ENCODE measurements at places on chromosomes 11 and 22.
A peak's percentile ranks its signal among the peaks of the same experiment; 100 is the strongest.

GRCh38 chr22:47092896-47093311 lies 330.5 kb downstream of the TBC1D22A start:
- no peak for DNase-seq

DNA sequence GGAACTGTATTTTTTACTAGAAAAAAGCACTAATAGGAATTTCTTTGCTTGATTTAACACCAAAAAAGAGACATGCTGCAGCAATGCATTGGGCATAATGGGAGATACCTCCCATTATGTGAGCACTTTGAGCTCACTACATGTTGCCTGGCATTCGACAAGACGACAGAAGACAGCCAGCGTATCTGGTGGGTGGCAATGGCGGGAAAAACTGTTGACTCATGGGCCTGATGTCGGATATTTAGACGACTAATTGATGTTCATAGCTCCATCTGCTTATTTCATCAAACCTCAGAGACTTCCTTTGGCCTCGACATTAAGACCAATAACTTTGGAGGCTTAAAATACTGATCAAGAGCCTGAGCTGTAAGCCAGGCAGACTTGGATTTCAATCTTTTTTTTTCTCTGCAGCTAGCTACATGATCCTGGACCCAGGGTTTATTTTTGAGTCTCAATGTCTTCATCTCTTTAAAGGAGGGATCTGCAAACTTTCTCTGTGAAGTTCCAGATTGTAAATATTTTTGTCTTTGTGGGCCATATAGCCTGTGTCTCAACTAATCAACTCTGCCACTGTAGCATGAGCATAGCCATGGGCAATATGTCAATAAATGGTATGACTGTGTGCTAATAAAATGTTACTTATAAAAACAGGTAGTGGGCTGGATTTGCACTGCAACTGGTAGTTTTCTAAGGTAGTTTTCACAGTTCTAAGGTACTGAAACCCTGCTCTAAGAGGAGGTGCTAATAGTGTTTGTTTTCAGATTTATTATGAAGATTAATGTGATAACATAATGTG lies 375.1 kb downstream of the METTL15 start:
- no peak for DNase-seq

DNA sequence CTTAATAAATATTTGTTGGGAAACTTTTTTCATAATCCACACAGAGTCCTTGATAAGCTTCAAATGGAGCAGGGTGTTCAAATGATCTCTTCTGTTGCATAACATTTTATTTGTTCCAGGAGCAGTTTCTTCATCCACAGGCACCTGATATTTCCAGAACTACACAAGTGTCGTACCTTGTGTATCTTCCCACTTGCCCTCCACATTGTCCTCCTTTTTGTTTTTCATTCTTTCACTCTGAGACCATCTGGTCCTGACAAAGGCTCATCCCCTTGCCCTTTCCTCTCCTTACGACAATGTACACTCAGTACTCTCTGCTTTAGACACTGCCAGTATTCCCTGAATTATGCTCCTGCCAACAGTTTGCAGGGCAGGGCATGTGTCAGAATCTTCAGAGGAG lies 5.2 kb upstream of the AMOTL1 start:
- DNase-seq: no peak

GRCh38 chr22:42303396-42304323 lies 33.2 kb upstream of the TCF20 start:
- DNase-seq: no peak

DNA sequence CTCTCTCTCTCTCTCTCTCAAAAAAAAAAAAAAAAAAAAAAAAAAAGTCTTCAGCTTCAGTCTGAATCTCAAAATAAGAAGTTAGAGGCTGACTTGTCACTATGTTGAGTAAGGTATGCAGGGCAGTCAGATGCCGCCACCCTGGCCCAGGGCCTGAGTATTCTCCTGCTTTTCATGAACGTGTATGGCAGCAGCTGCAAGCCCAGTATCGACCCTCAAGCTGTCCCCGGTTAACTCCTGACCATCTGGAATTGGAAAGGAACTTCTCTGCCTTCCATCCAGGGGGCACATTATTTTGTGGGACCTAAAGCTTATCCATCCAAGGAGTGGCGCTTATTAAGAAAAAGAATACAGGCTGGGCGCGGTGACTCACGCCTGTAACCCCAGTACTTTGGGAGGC lies 11.4 kb downstream of the MRGPRD start:
- DNase-seq: no peak

GRCh38 chr11:2681408-2682145 lies 18.2 kb downstream of the KCNQ1OT1 start:
- no peak for DNase-seq

DNA sequence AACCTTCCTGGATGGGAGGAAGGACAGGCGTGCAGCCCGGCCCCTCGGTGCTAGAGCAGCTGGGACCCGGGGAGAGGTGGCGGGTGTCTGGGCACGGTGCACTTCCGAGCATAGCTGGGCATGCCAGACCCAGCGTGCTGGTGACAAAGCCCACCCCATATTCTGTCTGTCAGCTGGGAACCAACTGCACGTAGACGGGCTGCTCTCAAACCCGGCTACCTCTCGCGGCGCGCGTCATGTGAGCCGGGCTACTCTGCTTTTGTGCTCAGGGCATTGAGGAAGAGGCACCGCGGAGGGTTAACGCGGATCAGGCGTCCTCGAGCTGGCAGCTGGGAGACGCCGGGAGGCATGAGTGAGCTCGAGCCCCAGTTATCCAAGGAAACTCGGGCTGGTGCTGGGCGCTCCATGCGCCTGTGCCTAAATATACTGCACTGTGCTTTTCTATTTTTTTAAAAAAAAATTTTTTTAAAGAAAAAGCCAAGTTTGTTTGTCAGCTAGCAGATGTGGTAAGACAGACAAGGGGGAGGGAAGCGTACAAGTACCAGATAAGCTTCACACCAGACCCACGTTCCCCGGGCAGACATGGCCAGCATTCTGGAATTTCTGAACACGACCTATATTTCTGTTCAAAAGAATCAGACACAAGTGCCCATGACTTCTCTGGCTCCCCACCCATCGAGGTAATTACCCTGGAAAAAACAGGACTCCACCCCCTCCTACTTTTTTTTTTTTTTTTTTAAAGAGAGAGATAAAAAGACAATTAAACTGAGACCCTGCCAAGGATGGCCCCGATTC lies 425.6 kb downstream of the SHANK2 start:
- DNase-seq: no peak

DNA sequence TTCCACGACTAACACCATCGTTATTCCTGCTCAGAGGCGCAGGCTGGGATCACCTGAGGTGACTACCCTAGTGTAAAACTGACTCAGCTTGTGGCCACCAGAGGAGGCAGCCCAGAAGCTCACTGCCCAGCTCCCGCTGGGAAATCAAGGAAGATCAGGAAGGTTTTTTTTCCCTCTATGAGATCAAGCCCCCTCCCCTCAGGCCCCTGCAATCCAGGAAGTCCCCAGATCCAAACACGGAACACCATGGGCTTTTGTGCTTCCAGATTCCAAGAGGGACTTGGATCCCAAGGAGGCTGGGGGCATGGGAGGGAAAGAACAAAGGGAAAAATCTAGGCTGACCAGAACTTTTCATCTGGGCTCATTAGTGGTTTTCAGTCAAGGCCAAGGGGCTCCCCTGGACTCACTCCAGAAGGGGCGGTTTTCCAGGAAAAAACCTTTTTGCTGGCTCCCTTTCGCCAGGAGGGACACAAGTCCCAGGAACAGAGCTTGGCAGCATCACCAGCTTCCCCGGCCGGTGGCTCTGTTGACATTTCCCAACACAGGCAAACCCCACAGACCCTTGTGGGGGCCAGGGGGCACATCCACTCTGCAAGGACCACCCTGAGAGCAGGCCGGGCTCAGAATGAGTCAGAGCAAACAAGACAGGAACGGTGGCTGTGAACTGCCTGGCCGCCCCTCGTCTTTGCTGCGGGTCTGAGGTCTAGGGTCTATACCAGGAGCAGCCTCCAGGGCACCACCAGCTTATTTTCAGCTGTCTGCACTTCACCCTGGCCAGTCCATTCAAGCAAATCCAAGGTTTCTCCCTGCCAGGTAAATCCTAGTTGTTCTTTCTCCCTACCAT lies 36.8 kb downstream of the MYH9 start:
- no peak for DNase-seq

DNA sequence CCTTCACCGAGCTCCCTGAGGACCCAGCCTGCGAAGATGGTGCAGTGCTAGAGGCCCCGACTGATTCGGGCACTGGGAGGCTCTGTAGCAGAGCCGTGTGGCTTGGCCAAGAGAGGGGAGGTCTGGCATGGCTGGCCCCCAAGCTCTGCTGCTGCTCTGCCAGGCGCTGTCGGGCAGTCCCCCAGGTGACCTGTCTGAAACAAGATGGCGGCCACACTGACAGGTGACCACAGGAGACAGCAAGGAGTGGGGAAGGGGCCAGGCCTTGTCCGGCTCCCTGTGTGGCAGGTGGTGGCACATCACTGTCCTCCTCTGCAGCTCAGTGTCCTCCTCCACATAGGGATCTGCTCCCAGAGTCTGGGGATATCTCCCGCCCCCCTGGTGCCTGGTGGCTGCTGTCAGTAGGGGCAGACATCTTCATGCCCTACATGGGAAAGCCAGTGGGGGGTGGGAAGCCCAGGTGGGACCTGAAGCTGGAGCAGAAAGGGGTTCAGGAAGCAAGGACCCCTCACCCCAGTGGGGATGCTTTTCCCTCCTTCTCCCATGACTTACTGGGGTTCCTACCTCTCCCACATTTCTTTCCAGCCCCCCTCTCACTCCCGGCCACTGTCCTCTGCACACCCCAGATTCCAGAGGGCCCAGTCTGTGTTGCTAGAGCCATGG lies 40.1 kb upstream of the WNT11 start:
- DNase-seq: no peak

GRCh38 chr11:59542142-59542810 lies 30.9 kb downstream of the OR4D9 start:
- no peak for DNase-seq

DNA sequence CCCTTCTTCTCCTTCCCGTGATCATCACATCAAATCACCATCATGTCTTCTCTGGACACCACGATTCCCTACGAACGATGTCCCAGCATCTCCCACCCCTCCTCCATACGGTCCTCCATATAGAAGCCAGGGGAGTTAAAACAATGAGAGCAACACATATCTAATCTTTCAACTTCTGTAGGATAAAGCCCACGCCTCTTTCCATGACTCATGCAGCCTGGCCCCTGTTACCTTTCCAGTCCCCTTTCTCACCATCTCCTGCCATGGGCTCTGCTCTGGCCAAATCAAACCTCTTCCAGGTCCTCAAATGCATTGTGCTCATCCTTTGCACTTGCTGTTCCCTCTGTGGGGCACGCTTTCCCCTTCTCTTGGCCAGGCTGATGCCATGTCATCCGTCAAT lies 23.6 kb downstream of the RPS6KA4 start:
- DNase-seq: no peak

GRCh38 chr11:117605331-117605730 lies 191.7 kb downstream of the DSCAML1 start:
- DNase-seq: no peak

- no peak for DNase-seq
Observed at GRCh38 chr22:33492210-33492651, 428.0 kb downstream of the LARGE1 start.

DNA sequence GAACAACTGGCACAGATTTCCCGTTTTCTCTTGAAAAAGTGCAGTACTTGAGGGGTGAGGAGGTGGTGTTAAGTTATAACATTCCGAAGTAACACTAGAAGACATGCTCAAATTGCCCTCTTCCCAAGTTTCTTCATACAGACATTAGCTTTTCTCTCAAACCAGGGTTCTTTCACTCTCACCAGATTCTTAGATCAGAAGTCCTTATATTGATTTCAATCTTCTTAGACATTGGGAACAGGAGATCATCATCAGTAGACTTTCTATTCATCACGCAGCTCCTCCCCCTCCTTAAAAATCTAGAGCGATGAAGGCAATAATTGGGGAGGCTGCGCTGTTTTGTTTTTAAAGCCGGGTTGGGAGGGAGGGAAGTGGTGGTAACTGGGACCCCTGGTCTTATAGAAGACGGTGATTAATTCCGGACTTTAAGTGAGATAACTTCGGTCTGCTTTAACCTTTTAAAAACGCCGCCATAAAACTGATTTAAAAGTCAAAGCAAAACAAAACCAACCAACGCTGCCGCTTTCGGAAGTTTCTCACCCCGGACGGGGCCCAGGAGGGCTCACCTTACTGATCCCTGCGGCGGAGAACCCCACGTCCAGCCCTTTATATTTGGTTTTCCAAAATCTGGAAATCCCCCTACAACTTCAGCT lies 665 bp downstream of the USP28 start:
- DNase-seq: peak; percentile 2

- no peak for DNase-seq
Observed at GRCh38 chr11:120281143-120281795, 41.3 kb downstream of the POU2F3 start.

DNA sequence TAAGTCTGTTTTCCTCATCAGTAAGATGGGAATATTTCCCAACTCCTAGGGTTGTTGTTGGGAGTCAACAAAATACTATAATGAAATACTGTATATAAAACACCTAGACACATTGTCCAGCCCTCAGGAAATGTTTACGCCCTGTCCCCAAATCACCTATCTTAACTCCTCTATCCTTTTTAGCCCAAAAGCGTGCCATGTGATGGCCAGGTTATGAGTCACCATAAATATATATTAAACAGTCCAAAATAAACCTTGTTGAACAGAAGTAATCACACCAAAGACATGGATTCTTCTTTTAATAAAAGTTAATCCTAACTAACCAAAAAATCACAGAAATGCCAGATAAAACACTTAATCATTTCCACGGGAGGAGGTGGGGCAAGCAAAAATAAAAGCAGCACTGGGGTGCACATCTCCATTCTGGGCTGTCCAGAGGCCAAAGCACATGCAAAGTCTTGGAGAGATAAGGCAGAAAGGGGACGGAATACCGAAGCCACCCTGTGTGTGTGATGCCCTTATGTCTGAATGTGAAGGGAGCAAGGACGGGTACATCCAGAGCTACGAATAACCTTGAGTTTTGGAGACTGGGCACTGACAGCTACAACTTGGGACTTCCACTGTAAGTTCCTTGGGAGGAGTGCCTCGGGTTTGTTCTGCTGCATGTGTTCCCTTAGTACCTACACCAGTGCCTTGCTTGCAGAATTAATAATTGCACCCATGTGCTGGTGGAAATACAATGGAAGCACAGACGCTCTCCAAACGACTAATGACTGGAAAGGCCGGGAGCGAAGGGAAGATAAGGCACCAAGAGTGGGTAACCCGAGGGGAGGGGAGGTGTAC lies 1.1 kb downstream of the OSBP start:
- no peak for DNase-seq

- no peak for DNase-seq
Observed at GRCh38 chr11:59713745-59714144, at the start of gene OR10V1. TSS of gene OR10V1 (minus strand) at chr11:59713845. CDS start at chr11:59713845, 0 bp downstream.

GRCh38 chr22:23196165-23196564 lies 15.9 kb downstream of the BCR start:
- DNase-seq: no peak

DNA sequence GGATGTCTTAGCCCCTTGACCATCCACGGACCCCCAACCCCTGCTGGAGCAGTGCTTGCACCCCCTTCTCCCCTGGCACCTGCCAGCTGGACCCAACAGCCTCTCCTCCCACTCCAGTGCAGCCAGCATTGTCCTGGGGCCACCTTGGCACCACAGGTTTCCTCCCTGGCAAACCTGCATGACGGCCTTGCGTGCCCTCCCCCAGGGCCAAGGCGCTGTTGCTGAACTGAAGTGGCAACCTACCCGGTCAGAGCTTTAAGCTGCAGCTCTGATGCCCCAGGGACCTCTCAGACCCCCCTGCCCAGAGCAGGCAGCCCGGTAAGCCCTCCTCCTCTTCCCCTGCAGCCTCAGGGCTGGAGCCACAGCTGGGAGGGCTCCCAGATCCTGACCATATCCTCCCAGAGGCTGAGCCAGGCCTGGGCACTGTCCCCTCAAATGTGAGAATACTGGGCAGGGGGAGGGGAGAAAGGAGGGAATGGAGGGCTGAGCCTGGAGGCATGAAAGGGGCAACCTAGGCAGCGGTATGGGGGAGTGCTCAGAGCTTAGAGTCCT lies 1.8 kb upstream of the LRRC75B start:
- DNase-seq: no peak

GRCh38 chr11:107908211-107908610 lies 20.0 kb upstream of the RAB39A start:
- no peak for DNase-seq

All from stimulated activated CD8-positive, alpha-beta memory T cell treated with anti-CD3 and anti-CD28 coated beads, Interleukin-7, amount 100 ng/mL, for 4 hours (primary cell).